ENCODE measurements at places on chromosomes 6 and 20.

GRCh38 chr20:4925842-4926530 is 75.3 kb downstream of the SLC23A2 start:
- no peak for DNase-seq

DNA sequence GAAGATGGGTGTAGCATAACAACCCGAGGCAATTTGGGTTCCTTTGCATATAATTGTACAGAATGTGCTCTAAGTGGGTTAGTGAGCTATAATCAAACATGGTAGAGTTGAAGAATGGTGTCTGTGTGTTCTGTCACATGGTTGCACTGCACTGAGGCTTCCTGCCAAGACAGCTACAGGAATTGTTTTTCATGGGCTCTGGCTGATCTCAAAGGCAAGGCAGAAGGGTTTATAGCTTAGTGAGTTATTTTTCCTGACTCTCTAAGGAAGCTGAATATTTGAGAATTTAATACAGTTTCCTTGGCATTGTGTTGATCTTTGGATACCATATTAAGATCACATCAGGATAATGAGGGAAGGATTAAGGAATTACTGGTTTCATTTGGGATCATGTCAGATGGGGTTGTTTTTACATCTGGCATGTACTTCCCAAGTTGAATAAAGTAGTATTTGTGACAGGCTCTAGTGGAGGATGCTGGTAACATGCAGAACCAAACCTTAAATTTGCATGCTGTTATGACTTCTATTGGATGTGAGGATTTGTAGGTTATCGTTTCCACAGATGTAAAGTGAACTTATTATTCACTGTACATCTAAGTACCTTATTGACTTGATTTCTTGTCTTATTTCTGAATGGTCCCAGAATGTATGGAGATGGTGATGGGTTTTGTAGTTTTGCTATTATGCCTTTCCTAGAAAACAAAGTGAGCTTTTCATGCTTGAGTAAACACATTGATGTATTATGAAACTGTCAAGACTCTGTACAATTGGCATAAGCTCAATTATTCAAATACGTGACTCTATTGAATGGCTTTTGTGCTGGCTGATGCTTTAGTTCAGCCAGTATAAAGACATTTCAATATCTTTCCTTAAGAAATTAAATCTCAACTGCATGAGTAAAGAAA is 43.3 kb downstream of the LRRC1 start:
- no peak for DNase-seq

GRCh38 chr6:28922004-28922820 is 1.6 kb downstream of the TRIM27 start:
- DNase-seq = no peak

- no peak for DNase-seq
Measured at GRCh38 chr20:3865152-3865886, 18.7 kb downstream of the MAVS start.

DNA sequence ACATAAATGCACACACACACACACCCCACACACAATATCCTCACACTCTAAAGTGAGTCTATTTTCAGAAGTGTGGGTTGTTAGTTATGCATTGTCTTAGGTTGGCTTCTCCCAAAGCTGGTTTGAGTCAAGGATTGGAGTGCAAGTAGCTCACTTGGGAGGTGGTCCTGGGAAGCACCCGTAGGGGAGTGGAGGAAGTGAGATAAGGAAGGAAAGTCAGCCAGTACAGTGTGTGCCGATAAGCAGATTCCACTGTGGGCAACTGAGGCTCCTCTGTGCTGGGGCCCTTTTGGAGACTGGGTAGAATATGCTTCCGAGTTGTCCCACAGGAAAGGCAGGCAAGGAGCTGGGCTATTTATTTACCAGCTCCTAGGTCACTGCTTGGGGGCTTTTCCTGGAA is 67.2 kb downstream of the PLCB4 start:
- no peak for DNase-seq

GRCh38 chr6:74631564-74631963 is 574.3 kb downstream of the COL12A1 start:
- DNase-seq = no peak

DNA sequence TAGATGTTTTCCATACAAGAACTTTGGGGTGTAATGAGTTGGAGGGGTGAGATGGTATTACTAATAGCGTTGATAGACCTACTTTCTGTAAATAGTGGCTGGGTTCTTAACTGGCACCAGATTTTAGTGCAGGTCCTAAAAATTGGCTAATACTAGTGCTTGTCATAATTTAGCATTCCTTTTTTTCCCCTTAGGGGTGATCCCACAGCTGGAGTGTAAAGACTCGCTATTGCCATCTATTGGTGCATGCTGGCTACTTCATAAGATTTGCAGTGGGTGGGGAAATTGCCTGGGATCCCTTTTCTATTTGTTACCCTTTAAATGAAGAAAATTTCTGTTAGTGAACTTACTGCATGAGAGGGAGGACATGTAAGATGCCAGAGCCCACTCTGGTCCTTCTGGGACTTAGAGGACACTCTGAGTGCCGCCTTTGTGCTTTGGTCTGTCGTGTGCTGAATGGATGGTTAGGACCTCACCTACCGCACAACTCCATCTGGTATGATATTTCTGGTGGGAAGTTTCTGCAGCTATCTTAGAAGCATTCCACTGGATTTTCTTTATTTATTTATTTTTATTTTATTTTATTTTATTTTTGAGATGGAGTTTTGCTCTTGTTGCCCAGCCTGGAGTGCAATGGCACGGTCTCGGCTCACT is 195.5 kb downstream of the JARID2 start:
- DNase-seq = peak; percentile 78

GRCh38 chr6:76876922-76877553 is 586.3 kb downstream of the HTR1B start:
- DNase-seq = peak; percentile 96

DNA sequence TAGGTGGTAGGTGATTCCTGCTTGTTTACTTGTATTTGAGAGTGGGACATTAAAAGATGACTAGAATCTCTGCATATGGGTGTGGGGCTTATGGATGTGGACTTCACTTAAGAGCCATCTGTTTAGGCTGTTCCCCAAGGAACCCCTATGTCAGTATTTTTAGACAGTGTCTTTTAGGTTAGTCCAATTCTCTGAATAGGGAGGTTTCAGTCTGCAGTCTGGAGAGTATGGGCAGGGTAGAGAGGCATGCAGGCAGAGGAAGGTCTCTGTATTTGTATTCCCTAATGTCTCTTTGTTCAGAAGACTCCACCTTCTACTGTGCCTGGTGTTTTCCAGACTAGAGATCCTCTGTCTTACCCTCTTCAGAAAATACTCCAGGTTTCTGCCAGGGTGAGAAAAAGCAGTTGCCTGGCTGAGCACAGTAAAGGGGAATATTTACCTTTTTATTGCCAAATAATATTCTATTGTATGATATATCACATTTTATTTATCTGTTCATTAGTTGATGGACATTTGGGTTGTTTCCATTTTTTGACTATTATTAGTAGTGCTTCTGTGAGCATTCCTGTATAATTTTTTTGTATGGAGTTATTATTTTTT is 19.1 kb downstream of the SLX4IP start:
- no peak for DNase-seq

DNA sequence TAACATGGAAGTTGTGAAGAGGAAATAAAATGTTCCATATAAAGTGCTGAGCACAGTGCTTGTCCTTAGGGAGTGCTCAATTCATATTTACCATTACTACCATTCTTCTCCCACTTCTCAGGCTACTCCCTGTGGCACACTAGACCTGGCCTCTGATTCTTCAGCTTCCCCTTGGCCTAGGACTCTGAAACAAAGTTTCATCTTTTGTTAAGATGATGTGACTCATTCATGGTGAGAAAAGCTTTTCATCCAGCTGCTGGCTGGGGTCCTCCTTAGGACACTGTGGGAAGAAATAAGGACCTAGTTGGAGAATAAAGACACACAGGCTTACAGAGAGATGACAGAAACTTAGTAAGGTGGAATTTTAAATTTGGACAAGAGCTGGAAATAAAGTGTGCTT is 314.8 kb downstream of the CDC5L start:
- DNase-seq = no peak

DNA sequence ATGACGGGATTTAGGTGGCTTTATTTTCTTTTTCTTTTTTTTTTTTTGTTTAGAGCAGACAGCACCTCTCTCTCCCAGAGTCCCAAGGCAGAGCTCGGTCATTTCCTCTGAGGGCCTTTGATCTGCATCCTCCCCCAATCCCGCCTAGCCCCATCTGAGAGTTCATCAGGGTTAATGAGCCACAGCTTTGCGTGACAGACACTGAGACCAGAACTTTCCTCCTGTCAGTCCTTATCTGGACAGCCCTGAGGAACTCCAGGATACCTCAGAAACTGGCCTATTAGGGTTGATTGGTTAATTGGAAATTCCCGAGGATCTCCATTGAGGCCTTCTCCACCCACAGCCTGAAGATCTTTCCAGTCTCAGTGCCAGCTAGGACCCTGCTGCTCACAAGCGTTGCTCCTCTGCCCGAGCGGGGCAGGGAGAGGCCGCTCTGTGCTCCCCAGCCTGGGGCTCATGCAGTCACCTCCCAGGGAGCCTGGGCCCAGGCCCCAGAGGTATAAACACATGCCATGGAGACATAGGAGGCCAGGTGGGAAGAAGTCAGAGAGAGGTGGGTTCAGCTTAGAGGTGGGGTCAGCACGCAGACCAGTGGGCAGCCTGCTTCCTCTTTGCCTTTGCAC is 1.4 kb upstream of the LRRN4 start:
- no peak for DNase-seq

GRCh38 chr6:228881-229651 is 63.2 kb upstream of the DUSP22 start:
- DNase-seq = no peak

DNA sequence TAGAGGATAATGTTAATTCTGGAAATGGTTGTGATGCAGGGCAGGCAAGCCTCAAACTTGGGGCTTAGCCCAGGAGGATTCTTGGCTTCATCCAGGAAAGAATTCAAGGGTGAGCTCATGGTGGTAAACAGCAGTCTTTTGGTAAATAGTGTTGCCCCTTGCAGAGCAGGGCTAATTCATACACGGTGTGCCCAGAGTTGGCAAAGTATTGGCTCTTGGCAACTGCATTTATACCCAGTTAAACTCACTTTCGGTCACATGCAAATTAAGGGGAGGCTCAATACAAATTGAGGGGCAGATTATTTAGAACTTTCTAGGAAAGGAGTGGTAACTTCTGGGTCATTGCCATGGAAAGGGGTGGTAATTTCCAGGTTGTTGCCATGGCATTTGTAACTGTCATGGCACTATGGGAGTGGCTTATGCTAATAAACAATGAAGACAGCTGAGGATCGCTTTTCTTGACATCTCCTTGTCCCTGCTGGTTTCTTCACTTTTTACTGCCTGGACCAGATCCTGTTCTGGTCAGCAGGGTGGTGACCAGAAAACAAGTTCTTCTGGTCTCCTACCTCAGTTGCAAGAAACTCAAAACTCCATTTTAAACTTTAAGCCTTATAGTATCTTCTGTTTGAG is 3.9 kb upstream of the OTOR start:
- no peak for DNase-seq

- DNase-seq = peak; percentile 60
Measured at GRCh38 chr6:24673625-24674024, 6.7 kb downstream of the ACOT13 start.

GRCh38 chr6:108748959-108749358 is 99.3 kb upstream of the ARMC2 start:
- DNase-seq = no peak

- DNase-seq = peak; percentile 13
Measured at GRCh38 chr6:163729127-163729872, 314.8 kb downstream of the QKI start.

- DNase-seq = peak; percentile 41
Measured at GRCh38 chr6:16723826-16724225, 37.4 kb downstream of the ATXN1 start.

GRCh38 chr20:57450419-57450818 is 59.2 kb downstream of the RBM38 start:
- DNase-seq = no peak

GRCh38 chr6:89724981-89725380 is 86.4 kb upstream of the LYRM2 start:
- peak; percentile 50 for DNase-seq

- no peak for DNase-seq
Measured at GRCh38 chr6:53203483-53203882, 54.8 kb upstream of the GCM1 start.

DNA sequence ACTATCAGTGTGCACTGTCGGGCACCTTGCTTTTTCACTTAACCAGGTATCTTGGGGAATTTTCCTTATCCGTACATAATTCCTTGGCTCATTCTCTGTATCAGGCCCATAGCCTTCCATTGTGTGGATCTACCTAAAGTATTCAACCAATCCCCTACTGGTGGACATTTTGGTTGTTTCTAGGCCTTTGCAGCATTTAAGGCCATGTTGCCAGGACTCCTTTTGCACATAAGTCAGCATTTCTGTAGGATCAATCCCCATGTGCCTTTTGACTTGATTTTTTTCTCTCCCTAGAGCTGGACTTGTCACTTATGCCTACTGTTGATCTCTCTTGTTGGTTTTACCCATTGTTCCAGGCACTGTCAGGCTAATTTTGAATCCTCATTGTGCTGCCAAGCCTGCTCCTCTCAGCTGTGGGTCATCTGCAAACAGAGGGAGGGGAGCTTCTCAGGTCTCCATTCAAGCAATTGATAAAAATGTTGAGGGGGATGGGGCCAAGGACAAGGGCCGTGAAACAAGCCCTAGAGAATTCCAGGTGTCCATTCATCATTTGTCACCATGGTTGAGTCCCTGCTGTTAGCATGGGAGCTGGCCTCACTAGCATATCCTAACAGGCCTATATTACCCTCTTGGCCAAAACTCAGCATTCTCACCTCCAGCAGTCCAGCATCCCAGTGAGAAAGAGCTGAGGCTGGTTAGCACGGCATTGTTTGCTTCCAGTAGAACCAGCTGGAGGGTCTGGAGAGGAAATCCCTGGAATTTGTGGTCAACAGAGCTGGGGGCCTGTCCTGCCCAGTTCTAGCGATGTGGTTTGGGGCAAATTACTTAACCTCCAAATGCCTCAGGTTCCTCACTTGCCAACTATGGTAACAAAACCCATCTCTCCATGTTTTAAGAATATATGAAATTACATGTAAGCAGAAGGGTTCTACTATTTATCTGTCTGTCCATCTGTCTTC is 178.4 kb downstream of the MRPL14 start:
- no peak for DNase-seq

- DNase-seq = peak; percentile 44
Measured at GRCh38 chr20:38392356-38392755, 42.8 kb downstream of the SNHG17 start.

- no peak for DNase-seq
Measured at GRCh38 chr6:158369241-158369640, 57.0 kb downstream of the TULP4 start.

DNA sequence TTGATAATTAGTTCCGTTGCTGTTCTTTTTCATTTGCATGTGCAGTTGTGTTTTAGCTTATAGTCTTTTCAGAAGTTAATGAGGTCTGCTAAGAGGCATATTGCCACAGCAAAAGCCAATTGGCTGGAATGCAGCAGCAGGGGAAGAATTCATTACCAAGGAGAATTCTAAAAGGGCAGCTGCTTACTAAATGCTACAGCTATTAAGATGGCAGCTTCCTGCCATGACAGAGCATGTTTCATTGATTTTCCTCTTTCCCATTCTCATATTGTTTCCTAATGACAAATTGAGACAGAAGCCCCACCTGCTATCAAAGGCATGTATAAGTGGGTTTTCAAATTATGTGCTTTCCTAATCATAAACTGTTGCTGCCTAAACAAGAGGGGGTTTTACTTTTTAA is 66.6 kb downstream of the CLVS2 start:
- peak; percentile 44 for DNase-seq

- no peak for DNase-seq
Measured at GRCh38 chr20:36279362-36279761, 26.8 kb upstream of the DLGAP4 start.

- no peak for DNase-seq
Measured at GRCh38 chr6:28910901-28911690, 12.7 kb downstream of the TRIM27 start.

GRCh38 chr6:146990821-146991798 is 213.1 kb upstream of the STXBP5 start:
- no peak for DNase-seq

- no peak for DNase-seq
Measured at GRCh38 chr6:111997853-111998208, 56.1 kb upstream of the CCN6 start.

All from GM23338 (cell line).